ENCODE measurements at places on chromosomes 12 and 14.

DNA sequence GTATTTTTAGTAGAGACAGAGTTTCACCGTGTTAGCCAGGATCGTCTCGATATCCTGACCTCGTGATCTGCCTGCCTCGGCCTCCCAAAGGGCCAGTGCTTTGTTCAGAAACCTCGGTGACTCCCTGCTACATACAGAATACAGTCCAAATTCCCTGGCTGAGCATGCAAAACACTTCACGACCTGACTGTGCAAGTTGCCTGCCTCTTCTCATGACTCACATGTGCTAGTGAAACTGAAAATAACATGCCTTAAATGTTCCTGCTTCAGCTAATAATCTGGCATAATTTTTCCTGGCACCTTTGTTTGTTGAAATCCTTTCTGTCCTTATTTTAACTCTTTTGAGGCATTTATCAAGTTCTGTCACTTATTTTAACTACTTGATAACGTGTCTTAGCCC is 8.2 kb downstream of the DMAC2L start:
- no peak for DNase-seq

DNA sequence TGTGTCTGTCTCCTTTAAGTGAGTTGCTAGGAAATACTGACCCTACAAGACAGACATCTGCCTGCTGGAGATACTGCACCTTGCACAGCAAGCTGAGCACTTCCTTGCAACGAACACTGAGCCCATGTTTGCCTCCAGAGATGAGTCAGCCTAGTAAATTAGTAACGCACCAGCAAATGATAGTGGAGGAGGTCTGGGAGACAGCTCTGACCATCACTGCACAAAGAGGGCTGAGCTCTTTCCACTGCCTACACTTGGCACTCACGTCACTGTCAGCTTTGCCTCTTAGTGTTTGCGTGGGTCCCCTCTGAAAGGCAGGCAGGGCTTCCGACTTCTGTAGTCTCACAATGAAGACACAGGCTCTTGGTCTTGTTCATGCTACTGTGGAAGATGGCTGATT is 109.0 kb downstream of the APAF1 start:
- DNase-seq: no peak

DNA sequence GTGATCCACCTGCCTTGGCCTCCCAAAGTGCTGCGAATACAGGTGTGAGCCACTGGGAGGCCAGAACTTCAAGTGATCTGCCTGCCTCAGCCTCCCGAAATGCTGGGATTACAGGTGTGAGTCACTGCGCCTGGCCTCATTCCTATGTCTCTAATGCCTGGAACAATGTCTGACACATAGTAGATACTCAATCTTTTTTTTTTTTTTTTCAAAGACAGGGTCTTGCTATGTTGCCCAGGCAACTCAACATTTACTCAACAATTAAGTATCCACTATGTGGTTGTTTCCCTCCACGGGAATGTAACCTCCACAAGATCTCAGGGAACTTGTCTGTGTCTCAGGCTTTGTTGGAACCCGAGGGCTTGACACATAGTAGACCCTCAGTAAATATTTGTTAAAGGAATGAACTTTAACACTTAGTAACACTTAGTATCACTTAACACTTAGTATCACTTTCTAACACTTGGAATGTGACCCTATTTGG is 3.0 kb upstream of the TMEM120B start:
- no peak for DNase-seq

GRCh38 chr14:89454996-89455395 is 38.0 kb upstream of the FOXN3 start:
- no peak for DNase-seq

DNA sequence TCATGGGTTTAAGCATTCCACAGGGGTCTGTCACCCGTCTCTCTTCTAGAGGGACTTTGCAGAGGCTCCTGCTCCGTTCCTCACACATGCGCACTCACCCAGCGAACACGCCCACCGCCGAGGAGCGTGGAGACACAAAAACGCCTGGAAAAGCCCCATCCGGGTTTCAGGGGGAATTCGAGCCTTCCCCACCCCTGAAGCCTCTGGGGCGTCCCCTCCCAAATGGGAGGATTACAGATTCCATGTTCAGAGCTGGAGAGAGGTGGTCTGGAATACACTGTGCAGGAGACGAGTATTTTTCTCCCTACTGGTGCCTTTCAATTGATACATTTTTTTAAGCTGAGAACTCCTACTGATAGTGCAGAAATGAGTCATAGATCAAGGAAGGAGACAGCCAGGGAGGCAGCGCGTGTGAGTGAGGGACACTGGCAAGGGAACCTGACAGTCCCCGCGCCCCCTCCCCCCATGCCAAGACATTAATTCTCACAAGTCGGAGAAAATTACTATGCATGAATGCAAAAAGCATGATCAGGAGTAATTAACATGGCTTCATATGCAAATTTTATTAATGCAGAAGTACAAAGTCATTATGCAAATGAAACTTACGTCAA is 36.9 kb downstream of the BCL11B start:
- DNase-seq: no peak

GRCh38 chr12:80404629-80405028 is 39.4 kb upstream of the PTPRQ start:
- DNase-seq: no peak

DNA sequence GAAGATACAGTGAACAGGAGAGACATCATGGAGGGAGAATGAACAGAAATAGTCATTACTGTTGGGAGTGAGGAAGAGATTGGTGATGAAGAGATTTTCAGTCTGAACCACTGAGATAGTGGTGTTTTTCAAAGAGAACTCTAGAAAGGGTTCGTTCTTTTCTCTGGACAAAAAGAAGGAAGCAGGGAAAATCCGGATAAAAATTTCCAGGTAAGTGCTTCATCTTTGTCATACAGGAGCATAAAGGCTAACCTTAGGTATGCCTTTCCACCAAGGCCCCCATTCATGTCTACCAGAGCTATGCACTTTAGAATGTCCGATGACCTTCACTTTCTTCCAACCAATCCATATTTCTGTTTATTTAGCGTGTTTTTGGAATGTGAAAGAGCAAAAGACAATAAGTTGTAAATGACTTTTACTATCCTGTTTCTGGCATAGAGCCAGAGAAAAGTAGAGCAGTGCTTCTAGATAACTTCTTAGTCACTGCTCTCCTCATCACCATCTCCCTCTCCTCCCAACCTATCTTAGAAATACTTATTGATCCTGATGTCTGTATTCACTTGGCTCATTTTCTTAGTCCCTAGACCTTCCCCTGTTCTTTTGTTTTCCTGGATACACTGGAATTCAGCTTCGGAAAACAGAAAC is 116.5 kb downstream of the TTC6 start:
- no peak for DNase-seq

DNA sequence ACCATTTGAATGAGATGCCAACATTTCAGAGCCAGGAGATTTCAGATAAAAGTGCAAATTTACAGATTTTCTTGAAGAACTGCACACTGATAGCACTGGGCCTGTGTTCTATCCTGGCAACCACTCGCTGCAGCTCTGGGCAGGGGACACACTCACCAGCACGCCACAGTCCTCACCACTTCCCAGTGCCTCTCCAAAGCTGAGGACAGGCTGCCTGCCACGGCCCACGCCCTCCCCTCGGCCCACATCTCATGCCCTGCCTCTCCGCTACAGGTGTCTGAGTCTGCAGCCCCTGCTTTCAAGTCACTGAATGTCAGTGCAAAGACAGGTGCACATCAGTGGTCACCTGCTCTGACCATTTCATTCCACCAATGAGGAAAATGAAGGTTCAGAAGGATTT is 12.7 kb downstream of the CAMKK2 start:
- no peak for DNase-seq

GRCh38 chr12:123898673-123899072 is 74.0 kb downstream of the CCDC92 start:
- DNase-seq: no peak

GRCh38 chr12:22850185-22850584 is 225.2 kb downstream of the ETNK1 start:
- DNase-seq: no peak

- no peak for DNase-seq
Observed at GRCh38 chr12:16562435-16562834, 43.5 kb downstream of the LMO3 start.

- DNase-seq: no peak
Observed at GRCh38 chr12:1054117-1054870, 63.3 kb downstream of the ERC1 start.

DNA sequence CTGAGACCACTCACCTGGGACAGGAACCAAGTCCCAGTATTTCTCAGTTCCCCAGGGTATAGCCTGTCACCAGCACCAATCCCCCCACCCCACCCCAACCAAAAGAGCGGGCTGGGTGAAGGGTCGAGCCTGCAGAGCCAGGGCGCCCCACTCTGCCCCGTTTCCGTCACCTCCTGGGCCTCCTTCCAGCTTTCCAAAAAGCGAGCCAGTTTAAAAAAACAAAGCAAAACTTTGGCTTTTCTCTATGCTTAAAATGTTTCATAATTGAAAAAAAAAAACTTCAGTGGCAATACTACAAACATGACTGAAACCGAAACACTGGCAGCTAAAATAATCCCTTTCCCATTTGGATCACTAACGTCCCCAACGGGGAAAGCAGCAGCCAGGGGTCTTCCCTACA is 7.5 kb downstream of the CAMKK2 start:
- peak; percentile 81 for DNase-seq

DNA sequence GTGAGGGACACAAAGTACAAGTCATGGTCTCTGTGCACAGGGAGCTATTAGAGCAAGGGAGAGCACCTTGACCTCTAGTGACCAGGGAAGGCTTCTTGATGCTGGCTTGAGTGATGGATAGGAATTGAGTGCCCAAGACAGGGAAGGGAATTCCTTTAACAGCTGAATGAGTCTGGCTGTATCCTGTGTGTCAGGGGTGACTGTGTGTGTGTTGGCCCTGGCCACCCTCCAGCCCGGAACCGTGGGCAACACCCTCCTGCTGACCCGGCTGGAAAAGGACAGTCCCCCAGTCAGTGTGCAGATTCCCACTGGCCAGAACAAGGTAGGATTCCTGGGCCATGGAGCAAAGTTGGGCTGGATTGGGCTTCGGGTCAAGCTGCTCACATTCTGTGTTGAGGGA is 5.5 kb upstream of the PFDN5 start:
- no peak for DNase-seq

DNA sequence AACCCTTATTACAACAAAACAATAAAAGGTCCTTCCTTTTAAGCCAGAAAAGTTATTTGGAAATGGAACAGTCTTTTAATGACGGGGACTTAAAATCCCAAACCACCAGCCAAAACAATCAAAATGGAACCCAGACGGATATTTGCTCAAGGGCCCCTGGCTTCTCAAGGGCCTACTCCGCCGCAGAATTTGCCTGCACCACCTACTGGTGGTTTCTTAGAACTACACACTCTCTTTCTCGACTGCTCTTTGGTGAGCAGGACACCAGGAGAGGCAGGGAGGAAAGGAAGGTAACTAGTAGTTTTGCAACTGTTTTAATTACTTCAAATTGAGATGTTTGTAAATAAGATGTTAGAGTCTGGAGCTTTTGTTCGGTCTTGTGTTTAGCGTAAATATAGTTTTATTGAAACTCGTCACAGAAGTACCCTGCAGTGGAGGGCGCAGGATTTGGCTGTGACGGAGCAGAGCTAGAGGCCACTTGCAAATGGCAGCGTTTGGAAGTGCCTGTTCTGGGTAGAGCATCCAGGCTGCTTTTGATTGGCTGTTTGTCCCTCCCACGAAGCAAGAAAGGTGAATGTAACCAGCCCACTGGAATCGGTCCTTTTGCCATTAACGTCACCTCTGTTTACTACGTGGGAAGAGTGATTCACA is 238.5 kb downstream of the CACNA1C start:
- no peak for DNase-seq

GRCh38 chr14:94612174-94612573 is at the start of gene SERPINA3:
Gene SERPINA3 (plus strand): TSS chr14:94612391. CDS start chr14:94614442, 2,051 bp downstream.
- no peak for DNase-seq

- no peak for DNase-seq
Observed at GRCh38 chr12:60194678-60195077, 598.8 kb downstream of the SLC16A7 start.

DNA sequence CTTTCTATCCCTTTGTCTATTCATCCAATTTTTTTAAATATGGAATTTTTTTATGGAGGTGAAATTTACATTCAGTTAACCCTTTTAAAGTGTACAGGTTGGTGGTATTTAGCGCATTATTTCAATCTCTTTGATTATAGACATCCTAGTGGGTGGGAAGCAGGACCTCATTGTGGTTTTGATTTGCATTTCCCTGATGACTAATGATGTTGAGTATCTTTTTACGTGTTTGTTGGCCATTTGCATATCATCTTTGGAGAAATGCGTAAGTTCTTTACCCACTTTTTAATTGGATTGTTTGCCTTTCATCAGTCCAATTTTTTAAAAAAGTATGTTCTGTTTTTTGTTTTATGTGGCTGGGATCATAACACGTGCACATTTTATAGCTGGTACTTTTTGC is 20.8 kb downstream of the PAPLN start:
- DNase-seq: no peak

DNA sequence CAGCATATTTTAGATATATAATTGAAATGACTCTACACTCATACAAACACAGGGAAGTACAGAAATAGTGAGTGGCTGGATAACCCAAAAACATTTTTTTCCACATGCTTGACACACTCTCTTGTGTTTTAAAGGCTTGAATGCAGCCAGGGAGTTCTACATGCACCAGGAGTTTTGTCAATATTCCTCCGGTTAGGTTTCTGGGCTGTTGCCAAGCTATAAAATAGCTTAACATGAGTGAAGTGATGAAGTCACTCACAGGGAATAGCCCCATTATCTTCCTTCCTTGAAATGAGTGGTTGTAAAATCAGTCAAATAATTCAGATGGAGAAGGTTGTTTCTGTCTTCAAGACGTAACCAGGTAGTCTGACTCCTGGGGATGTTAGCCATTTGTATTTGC is 582.7 kb downstream of the SLC6A15 start:
- no peak for DNase-seq

- DNase-seq: peak; percentile 67
Observed at GRCh38 chr12:106903241-106903945, 52.3 kb upstream of the TMEM263 start.

GRCh38 chr12:99712281-99712680 is 64.7 kb downstream of the GARIN6 start:
- no peak for DNase-seq

GRCh38 chr14:60647081-60647836 is 2.0 kb downstream of the SIX1 start:
- no peak for DNase-seq

DNA sequence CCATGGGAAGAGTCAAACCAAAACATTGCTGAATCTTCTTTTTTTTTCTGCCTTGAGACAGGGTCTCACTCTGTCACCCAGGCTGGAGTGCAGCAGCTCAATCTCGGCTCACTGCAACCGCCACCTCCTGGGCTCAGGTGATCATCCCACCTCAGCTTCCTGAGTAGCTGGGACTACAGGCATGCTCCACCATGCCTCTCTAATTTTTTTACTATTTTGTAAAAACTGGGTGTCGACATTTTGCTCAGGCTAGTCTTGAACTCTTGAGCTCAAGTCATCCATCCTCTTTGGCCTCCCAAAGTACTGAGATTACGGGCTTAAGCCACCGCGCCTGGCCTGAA is 1.5 kb upstream of the KRT75 start:
- no peak for DNase-seq

- DNase-seq: no peak
Observed at GRCh38 chr14:24224618-24225071, 7.5 kb downstream of the NEDD8 start.

GRCh38 chr12:117212563-117213190 is 22.4 kb upstream of the FBXO21 start:
- DNase-seq: peak; percentile 84

GRCh38 chr12:42234970-42235369 is 3.1 kb downstream of the YAF2 start:
- no peak for DNase-seq
